ENCODE measurements at places on chromosomes 3 and 15.

- DNase-seq: no peak
Observed at GRCh38 chr15:27418726-27419125, 447.7 kb downstream of the GABRG3 start.

DNA sequence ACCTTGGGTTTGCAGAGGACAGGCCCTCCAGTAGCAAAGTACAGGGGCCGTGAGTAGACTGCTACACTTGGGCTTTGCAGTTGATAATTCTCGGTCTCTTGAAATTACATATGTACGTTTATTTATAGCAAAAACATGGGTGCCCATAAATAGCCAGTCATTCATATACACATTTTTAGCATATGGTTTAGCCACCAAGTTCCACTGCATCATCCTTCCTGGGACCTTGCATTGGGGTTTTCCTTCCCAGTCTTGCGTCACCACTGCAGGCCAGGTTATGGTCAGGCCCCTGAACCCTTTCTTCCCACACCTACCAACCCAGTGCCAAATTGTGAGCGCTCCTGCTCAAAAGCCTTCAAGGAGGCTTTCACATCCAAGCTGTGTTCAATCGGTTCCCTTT is 12.7 kb downstream of the KLHL25 start:
- DNase-seq: no peak

- no peak for DNase-seq
Observed at GRCh38 chr3:168269001-168269400, 173.3 kb upstream of the GOLIM4 start.

DNA sequence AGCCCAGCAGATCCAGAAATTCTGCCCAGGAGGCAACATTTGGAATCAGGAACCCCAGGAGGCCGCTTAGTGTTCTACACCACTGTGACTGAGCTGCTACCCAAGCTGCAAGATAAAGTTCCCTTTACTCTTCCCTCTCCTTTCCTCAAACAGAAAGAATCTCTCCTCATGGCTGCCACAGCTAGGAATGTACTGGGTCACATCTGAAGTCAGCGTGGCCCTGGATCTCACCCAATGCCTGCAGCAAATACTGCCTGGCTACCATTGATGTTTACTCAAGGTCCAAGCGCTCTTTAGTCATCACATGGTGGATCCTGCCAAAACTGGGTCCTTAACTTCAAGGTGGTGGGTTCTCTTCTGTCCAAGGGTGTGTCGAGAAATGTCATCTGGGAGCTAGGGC is 382.7 kb downstream of the EPHA6 start:
- no peak for DNase-seq

DNA sequence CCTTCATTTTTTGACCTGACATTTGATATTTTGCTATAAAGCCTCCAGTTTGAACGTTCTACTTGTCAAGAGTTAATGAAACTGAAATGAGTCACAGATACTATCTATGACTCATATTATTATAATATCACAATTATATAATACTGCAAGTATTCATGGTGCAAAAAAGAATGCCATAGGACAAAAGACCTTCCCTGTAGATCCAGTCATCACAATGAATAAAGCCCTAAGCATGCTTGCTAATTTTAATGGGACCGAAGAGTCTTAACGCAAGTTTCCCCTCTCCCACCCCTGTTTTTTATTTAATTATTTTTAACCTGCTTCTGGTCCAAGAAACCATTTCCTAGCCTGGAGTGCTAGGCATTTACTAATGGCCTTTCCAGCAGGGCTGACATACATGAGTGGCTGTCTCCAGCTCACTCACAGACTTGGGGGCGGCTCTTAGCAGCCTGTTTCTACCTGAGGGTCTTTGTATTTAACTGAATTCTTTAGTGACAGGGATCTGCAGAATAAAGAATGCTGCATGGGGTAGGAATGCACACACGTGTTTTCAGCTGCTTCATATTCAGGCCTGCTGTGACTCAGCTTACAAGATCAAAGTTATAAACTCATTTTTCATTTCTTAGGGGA is 61.2 kb downstream of the THBS1 start:
- DNase-seq: no peak

GRCh38 chr3:121839962-121840361 is 5.0 kb downstream of the EAF2 start:
- no peak for DNase-seq

DNA sequence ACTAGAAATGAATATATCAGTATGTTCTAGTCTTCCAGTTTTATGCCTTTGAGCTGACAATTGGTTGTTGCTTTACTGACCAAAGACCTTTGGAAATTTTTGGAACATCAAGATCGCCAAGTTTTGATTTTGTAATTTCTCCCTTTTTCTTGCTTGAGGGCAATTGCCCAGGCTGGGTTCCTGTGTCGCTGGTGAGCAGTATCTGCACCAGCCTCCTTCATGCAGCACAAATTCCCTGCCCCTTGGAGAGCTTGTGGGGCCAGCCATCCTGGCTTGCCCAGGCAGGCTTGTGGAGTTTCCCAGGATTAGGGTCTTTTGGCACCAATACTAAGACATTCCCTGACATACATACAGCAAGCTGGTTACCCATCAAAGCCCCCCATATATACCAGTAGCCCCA is 37.9 kb upstream of the HACD2 start:
- no peak for DNase-seq

GRCh38 chr15:27694506-27695087 is 404.5 kb downstream of the OCA2 start:
- DNase-seq: no peak

DNA sequence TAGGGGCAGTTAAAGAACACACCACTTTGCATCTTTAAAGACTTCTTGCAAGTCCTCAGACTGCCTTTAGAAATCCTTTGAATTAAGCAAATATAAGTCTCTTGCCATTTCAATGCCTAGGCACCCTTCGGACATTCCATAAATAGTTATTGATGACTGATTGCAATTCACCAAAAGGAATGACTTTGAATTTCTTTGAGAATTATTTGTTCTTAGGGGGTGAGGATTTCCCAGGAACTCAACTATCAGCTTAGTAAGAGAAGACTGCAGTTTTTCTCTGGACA is 495 bp upstream of the MYEF2 start:
- DNase-seq: no peak

DNA sequence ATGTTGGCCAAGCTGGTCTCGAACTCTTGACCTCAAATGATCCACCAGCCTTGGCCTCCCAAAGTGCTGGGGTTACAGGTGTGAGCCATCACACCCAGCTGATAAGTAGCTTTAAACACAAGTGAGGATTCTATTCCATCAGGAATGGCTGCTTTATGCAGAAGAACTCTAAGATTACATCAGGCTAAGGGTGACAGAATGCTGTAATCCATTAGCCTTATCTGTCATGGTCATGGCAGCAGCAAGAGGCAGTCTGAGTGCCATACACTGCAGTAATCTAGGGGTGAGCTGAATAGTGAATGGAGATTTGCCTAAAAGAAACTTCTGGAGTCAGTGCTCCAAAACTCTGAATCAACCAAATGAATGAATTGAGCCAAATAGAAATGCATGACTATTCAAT is 39.6 kb downstream of the LIPC start:
- no peak for DNase-seq
